HFF-Myc (cell line): ENCODE measurements at places on chromosomes 12 and 14.

DNA sequence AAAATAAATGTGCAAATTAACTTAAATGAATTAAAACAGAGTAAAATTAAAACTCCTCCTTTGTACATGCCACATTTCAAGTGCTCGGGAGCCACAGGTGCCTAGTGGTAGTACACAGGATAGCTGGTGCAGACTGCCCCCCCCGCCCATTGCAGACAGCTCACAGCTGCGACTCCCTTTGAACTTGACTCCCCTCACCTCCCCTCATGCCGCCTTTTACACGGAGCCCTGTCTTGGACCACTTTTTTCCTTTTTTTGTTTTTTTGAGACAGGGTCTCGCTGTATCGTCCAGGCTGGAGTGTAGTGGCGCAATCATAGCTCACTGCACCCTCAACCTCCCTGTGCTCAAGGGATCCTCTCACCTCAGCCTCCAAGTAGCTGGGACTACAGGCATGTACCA lies 11.5 kb downstream of the SETD1B start:
- no peak for DNase-seq

DNA sequence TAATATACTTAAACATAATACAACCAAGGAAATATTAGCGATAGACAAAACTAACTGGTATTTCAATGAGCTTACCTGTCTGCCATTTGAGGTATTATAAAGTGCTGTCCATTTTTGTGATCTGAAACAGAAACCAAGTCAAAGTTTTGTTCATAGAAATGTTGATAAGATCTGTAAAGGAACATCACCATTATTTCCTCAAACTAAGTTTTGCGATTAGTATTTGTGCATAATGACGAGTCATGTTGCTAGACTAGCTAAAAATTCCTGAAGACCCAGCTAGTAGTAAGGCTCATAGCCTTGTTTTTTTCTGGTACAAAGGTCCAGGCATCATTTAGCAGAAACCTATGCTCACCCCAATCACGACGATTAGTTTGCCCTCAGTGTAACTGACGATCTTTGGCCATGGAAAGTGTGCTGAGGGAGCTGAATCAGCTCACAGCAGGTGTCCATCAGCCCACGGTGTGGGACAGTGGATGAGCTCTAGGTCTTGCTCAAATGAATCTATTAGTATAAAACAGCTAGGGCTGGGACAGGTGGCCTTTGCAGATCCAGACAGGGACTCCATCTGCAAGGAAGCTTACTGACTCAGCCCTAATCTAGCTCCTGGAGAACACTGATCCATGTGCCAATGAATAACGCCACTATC lies 28.7 kb downstream of the GIT2 start:
- no peak for DNase-seq

- DNase-seq, result no peak
These were observed 181.4 kb downstream of the GLT1D1 start for GRCh38 chr12:129034558-129035289.

- DNase-seq, result peak; percentile 47
These were observed 45.8 kb downstream of the CCER1 start for GRCh38 chr12:90909069-90909770.
